Fibroblast of the conjunctiva (primary cell): ENCODE measurements at places on chromosomes 16 and 17.
A peak's percentile ranks its signal among the peaks of the same experiment; 100 is the strongest.

- no peak for DNase-seq
These were observed 127.7 kb downstream of the XYLT1 start for GRCh38 chr16:17343028-17343427.

GRCh38 chr17:78374631-78375274, 3.7 kb upstream of the PGS1 start:
- no peak for DNase-seq

GRCh38 chr17:81825841-81826466, 7.1 kb downstream of the MCRIP1 start:
- no peak for DNase-seq

DNA sequence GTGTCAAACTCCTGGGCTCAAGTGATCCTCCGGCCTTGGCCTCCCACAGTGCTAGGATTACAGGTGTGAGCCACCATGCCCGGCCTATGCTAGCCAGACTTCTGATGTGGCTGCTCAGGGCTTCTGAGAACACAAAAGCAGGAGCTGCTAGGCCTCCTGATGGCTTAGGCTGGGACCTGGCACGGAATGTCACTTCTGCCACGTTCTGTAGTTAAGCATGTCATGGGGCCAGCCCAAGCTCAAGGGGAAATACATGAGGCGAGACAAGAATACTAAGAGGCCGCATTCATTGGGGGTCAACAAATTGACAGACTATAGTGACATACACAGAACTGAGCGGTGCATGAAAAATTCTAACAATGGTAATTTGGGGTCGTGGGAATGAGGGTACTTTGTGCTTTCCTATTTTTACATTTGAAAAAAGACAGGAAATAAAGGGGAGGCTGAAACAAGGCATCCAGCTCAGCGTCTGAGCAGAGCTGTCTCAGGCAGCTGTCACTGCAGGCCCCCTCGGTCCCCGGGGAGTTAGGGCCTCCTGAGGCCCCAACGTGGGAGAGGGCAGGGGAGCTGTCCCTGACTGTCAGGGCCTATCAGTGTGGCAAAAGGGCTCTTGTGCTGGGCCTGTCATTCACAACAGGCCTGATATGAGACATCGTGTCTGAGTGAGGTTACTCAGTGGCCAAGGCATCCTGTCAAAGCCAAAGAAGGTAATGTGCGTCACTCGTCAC, 26.4 kb downstream of the CFAP20 start:
- no peak for DNase-seq

DNA sequence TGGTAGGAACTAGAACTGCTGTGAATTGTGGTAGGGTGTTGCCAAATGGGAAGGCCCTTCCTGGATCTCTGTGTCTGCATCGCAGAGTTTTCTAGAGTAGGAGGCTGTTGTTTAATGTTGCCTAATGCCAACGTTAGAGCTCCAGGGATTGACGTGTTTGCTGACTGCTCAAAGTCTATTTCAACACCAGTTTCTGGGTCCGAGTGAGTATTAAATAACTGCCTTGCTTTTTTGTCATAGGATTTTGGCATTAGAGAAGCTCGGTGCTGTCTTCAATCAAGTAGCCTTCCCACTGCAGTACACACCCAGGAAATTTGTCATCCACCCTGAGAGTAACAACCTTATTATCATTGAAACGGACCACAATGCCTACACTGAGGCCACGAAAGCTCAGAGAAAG, 40.0 kb downstream of the SF3B3 start:
- DNase-seq: no peak

DNA sequence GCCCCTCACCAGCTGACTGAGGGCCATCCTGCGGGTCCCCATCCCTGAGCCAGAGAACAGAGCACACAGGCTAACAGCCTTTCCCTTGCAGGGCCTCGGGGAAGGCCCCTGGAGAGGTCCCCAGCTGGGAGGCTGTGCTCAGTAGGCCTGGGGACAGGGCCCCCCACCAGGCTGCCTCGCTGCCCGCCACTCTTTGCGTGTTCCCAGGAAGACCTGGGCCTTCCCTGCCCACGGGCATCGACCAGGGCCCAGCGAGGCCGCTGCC, 785 bp downstream of the HID1 start:
- DNase-seq: no peak

- DNase-seq: no peak
These were observed 15.5 kb downstream of the HIC1 start for GRCh38 chr17:2070241-2071023.

GRCh38 chr16:80739523-80739922, 64.9 kb downstream of the CDYL2 start:
- DNase-seq: no peak

DNA sequence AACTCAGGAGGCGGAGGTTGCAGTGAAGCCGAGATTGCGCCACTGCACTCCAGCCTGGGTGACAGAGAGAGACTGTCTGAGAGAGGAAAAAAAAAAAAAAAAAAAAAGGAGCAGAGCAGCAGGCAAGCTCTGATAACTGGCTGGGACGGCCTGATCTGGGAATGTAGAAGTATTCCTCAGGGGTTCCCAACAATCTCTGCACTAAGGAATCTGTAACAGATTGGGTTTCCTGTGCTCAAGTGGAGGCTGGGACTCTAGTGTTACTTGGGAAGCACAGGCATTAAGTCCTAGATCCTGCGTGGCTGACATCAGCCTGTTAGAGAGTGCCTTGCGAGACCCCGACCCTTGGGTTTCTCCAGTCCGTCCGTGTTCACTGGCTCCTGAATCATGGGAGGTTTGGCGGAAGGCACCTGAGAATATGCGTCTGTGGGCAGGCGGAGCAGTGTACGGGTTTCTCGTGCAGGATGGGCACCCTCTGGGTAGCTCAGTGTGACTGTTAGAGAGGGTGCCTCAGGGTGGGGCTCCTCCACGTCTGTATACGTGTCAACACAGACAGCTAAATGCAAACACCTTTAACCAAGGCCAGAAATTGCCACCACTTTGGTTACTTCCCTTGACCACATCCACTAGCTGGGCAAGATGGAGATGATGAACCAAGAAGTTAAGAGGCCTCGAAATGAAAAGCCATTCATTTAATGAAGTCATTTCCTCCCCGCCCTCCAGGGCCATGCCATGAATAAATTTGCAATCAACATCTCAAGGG, 174.9 kb upstream of the RPL38 start:
- DNase-seq: no peak

- DNase-seq: no peak
These were observed 187.6 kb downstream of the MYO1D start for GRCh38 chr17:32689348-32689747.

DNA sequence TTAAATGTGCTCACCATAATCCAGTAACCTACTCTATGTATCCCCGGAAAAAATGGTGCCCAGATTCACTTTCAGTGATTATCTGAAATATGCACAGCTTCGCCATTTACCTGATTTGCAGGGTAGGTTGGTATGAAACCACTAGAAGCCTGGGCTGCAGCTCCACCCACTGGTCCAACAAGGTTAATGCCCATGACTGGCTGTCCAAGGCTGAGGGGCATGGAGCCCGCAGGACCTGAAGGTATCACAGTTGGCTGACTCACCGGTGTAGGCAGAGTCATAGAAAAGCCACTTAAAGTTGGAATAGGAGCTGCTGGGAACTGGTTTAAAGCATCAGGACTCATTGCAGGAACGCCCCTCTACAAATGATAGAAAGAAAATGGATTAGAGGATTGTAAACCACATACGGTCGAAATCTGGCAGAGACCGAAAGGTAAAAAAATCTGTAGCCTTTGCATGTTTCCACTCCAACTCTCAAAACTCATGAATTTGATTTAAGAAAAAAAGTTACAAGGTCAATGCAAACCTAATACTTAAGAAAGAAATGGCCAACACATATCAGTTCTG, 38.6 kb downstream of the SYNRG start:
- DNase-seq: peak; percentile 12

- no peak for DNase-seq
These were observed 46.0 kb downstream of the YPEL2 start for GRCh38 chr17:59377410-59377809.
